CD8-positive, alpha-beta memory T cell (primary cell): ENCODE measurements at places on chromosomes 12 and 14.

- DNase-seq: no peak
These were observed 300.8 kb upstream of the NOS1 start for GRCh38 chr12:117662220-117662619.

DNA sequence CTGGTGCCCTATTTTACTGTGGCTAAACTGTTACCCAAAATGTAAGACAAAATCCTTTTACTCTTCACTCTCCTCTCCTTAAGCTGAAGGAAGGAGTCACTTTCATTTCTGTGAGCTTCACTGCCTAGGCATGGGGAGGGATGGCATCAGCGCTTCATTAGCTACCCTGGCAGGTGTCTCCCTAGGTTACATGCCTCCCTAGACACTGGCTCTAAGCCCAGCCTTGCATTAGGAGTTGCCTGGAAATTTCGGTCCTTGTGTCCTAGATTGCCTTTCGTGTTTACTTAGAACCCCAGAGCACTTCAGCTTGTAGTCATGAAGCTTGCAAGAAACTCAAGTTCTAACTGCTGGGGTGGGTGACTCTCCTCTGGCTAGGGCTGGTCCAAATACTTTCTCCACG is 520.5 kb upstream of the STXBP6 start:
- no peak for DNase-seq

DNA sequence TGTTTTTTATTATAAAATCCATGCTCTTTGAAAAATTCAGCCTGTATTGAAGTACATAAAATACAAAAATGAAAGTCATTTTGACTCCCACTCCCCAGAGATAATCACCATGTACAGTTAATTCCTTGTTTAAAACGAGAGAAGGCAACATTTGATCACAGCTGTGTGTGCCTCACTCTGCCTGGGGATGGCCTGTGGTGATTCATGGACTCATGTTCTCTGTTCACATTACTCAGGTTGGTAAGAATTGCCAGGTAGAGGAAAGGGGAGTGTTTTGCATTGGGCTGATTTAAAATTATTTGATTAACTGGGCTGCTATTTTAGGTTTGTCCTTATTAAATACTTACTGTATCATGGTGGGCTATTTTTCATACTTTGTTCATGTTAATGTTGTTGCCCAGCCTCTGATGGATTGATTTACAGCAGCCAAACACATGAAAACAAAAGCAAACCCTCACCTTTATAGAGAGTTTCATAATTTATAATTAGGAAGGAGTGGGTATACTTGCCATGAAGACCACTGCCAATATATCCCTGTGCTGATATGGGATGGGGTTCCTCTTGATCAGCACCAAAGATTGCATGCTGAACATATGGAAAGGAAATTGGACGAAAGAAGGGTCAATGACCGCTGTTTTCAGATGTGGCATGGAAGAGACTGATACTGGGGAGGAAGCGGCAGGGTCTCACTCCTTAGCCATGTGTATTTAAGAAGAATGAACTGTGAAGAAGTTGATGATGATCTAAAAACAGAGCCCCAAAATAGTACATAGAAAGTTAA is 3.0 kb downstream of the ZBTB1 start:
- DNase-seq: no peak

DNA sequence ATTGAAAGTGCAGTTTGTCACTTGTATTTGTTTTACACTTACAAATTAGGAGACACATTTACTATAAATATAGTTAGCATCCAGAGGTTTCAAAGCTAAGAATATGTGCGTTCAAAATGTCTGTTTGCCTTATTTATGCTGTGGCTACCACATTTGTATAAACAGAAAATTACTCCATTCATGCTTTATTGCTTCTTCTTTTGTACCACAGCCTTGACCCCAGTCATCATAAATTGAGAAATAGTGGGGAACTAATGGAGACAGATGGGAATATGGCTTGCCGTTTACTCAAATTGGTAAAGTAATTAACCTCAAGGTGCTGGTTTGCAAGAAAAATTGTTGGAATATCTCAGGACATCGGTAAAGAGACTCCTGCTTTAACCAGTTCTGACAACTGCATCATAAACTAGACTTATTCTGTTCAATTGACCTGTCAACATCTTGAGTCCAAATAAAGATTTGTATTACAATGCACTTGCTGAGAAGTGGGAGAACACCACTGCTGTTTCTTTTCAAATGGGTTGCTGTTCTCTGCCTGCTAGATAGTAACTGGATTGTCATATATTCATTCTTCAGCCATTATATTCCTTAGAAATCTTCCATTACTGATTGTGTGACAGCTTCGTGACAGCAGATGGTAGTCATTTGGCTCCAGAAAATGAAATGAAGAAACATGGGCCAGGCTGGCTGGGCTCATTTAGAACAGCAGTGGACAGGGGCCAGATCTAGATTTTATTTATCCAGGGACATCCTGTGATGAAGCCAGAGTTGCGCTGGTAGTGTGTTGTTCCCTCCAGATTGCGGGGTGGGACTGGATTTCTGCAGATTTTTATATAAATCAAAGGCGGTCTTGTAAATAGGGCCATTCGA is 354.4 kb downstream of the EGLN3 start:
- no peak for DNase-seq

- DNase-seq: no peak
These were observed 20.1 kb upstream of the PLEKHG3 start for GRCh38 chr14:64684091-64684490.

- no peak for DNase-seq
These were observed 187.6 kb downstream of the RMST start for GRCh38 chr12:97650242-97650641.

GRCh38 chr12:109963743-109964429 is 32.3 kb downstream of the GIT2 start:
- no peak for DNase-seq

DNA sequence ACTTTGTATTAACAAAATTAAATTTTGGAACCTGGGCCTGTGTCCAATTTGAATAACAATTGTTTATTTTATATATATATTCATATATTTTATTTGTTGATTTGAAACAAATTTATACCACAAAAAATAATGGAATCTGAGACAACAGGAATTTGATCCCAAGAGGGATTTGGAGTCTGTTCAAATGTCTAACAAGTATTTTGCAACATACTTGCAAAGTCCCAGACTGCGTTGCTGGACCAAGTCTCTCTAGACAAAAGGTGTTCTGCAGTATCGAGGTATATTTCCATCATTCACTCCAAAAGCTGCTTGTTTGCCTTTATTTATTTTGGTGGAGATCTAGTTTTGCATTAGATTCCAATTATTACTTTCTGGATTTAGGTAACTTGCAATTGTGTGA is 68.7 kb upstream of the PTPRR start:
- DNase-seq: no peak

DNA sequence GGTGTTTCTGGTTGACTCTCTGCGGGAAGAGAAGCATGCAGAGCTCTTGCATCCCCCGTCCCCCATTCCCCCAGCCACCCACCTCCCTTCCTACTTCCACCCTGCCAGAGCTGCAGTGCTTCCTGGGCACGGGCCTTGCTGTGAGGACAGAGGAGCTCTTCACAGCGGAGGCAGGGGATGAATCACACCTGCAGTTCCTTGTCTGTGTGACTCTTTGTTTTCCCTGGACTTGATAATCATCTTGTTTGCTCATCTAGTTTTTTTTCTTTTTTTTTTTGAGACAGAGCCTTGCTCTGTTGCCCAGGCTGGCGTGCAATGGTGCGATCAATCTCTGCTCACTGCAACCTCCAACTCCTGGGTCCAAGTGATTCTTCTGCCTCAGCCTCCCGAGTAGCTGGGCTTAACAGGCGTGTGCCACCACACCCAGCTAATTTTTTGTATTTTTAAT is 27.8 kb downstream of the ANKRD9 start:
- DNase-seq: no peak

- DNase-seq: no peak
These were observed 163.3 kb downstream of the TMTC3 start for GRCh38 chr12:88305254-88305890.

DNA sequence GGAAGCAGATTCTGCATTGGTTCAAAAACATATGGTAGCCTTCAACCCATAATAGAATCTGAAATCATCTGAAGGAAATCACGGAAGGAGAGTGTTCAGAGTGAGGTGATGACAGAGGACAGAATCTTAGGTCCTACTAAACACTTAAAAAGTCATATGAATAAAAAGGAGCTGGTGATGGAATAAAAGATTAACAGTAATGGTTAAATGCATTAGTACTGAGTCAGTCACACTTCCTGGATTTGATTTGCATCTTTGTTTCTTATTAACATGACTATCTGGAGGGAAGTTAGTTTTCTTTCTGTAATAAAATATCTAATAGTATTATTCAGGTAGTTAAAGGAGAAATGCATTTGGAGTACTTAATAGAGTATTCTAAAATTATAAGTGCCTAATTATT is 296.3 kb upstream of the ATXN7L3B start:
- no peak for DNase-seq

DNA sequence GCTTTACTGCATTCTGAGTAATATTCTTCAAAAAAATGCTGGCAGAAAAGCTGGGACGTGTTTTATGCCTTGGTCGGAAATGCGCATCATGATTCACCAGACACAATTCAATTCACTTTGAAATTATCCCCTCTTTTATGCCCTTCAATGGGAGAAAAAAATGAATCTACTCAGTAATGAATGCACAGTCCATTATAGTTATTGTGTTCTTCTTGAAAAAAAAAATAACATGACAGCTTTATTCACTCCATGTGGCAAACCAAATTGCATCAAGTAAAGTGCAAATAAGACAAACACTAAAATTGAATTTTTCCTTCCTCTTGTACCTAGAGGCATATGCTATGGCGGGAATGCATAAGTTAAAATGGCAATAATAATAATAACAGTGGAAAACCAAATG is 159.4 kb upstream of the IFNG-AS1 start:
- no peak for DNase-seq

DNA sequence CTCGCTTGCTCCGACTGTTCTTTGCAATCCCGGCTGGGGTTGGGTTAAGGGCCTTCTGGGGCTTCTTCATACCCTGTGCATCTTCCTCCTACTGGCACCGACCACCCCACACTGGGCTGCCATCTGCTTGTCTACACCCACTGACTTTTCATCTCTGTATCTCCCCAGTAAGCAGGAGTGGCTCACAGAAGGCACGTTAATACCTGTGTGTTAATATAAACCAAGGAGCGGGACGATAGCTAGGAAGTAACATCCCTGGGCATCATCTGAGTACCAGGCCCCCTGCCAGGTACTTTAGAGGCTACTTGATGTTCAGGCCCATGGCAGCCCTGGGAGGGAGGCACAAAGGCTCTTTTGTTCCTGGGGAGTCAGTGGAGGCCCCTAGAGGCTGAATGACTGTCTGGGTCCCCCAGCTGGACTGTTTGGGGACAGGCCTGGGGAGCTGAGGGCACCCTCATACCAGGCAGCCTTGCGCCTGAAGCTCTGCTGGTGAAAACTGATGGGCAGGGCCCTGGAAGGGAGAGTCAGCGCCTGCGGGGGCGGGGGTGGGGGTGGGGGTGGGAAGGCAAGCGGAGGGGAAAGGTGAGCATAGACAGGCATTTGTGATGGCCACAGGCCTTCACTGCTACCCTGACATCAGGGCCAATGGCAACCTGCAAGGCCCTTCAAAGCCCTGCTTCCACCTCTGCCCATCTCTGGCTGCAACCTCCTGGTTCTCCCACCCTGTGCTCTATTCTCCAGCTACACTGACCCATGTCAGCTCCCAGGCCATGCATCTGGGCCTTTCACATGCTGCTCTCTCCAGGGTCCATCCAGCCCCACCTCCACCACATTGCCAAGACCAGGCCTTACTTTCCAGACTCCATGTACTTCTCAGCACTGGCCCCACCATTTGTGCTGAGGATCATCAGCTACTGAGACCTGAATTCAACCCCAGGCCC is 34.2 kb upstream of the DEGS2 start:
- no peak for DNase-seq

DNA sequence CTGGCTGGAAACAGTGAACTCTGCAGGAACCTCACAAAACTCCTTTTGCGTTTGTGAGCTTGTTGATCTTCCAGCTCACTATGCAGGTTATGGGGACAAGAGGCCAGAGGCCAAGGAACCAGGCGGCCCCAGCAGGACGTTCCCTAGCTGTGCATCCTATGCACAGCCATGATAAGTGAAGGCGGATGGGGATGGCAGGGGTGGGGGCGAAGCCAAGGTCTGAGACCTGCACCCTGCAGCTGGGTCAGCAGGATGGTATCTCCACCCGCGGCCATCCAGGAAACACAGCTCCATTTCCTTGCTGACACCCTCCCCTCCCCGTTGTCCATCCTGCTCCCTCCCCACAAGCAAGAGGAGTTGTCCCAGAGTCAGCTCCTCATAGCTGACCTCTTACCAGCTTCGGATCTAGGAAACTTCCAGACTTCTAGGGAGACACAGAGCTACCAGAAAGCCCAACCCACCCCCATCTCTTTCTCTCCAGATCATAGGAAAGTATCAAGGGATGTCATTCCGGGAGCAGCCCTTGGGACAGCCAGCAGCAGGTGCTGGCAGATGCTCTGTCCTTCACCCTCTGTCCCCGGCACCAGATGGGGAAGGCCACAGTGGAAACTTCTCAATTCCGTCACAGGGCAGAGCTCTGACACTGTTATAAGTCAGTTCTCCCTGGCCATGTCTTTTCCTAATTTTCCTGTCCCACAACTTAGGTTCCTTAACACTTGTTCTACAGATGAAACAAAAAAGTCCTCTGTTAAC is 9.4 kb downstream of the ZBTB39 start:
- DNase-seq: no peak

GRCh38 chr12:76636121-76636692 is 76.6 kb upstream of the OSBPL8 start:
- DNase-seq: no peak

GRCh38 chr14:85564841-85565527 is 35.0 kb downstream of the FLRT2 start:
- no peak for DNase-seq

DNA sequence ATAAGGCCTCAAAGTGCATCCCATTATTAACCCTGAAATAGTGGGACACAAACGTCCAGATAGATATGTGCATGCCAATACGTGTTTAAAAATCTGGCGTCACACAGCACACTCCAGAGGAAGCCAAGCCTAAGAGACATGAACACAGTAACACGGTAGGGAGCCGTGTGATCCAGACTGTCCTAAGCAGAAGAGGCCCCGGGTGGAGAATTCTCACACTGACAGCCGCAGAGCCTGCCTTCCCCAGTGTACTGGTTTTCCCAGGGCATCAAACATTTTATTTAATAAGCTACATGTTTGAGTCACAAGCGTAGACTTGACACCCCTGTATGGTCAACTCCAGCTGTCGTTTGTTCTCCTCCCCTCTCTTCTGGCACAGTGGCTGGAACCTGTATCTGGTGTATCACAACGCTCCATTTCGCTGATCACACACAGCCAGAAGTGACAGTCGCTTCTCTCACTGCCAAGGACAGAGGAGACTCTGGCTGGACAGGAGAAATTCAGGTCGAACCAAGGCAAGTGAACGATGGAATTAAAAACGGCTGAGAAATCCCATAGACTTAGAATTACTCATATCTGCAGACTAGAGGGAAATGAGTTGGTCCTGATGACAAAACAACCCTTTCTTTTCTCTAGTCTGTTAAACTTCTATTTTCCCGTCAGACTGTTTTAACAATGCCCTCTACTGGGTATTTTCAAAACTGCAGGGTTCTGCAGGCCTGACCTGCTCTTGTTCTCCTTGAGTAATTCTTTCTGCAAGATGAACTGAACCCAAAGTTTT is 359.9 kb downstream of the RGS6 start:
- no peak for DNase-seq
